ENCODE measurements at places on chromosomes 11 and 22. TPM values are rescaled to one million over a fixed set of nuclear protein-coding genes. Genes with fewer than 3 reads are reported as not detected.

- no peak for DNase-seq
These were observed 40.9 kb upstream of the ETS1 start for GRCh38 chr11:128628325-128628673.

- DNase-seq, result no peak
These were observed 13.7 kb upstream of the RAB38 start for GRCh38 chr11:88188932-88189253.

- no peak for DNase-seq
These were observed 56.3 kb upstream of the YPEL1 start for GRCh38 chr22:21791635-21792625.

Gene GATD1
- 41.7 TPM for total RNA-seq

- no peak for DNase-seq
These were observed 135.6 kb downstream of the RCN1 start for GRCh38 chr11:32226480-32226879.

Gene USP28
- total RNA-seq, result 5.9 TPM

GRCh38 chr22:27476729-27477128, 324.8 kb downstream of the MN1 start:
- no peak for DNase-seq

DNA sequence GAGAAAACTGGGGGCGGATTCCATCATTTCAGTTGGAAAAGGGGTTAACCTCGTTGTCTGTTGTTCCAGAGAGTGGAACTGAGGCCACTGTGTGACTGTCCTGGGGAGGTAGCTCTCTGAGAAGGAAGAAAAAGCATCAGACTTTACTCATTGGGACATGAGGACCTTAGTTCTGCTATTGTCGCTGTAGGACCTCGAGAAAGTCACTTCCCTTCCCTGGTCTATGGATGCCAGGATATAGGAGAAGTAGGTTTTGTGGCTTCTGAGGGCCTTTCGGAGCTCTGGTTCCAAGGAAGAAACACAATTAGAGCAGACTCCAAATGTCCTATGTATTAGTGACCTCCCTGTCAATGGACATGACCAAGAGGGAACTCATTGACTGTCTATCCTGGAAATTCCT, 6.2 kb downstream of the MYO18B start:
- DNase-seq, result no peak

- DNase-seq, result no peak
These were observed 6.1 kb downstream of the TAGLN start for GRCh38 chr11:117205211-117205818.

GRCh38 chr11:11294551-11294855, 58.5 kb downstream of the CSNK2A3 start:
- DNase-seq, result no peak

Gene POU2AF3
- not detected for total RNA-seq

DNA sequence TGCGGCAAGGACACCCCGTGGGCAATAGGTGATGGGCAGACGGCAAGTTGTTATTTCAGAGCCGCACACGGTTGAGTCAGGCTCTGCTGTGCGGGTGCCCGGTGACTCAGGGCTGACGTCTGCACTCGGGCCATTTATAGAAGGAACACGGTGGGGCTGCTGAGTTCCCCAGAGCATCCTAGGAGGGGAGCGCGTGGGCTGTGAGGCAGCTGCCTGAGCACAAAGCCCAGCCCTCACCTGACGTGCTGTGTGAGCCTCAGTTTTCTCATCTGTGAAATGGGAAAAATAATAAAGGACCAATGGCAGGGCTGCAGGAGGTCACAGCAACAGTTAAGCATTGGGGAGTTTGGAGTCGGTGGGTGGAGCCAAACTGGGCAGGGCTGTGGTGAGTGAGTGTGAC, 11.3 kb upstream of the RHOD start:
- DNase-seq, result no peak

- DNase-seq, result no peak
These were observed 5.5 kb upstream of the P2RY6 start for GRCh38 chr11:73266646-73267020.

Gene MMP27
- not detected for total RNA-seq

Gene OR5AR1
- not detected for total RNA-seq

GRCh38 chr22:41177040-41177621, 28.0 kb upstream of the L3MBTL2 start:
- DNase-seq, result no peak

GRCh38 chr11:120928627-120929026, 95.3 kb upstream of the TBCEL start:
- no peak for DNase-seq

DNA sequence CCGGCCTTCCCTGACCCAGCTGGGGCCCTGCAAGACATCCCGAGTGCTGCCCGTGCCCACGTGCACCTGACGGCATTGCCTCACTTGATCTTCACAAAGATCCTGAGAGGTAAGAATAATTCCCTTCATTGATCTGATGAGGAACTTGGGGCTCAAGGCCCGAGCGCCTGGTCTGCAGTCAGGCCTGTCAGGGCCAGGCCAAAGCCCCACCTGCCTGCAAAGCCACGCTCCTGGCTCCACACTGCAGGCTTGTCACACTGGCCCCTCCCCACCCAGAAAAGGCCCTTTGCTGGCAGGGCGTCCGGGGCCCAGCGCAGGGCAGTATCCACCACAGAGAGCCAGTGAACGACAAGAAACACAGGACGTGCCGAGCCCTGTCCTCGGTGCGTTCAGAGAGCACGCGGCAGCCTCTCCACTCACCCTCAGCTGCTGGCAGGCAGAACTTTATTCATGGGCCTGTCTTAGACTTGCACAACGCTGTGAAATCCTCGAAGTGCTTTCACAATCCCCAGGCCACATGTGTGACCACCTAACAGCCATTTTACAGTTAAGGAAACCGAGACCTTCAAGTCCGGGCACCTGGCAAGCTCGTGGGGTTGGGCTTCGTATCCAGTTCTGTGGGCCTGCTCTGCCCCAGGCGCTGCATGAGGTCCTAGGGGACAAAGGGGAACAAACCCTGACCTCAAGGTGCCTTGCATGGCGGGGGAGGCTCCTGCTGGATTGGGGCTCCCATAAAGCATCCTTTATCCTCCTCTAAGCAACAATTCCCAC, 14.8 kb downstream of the KIAA0930 start:
- DNase-seq, result no peak

DNA sequence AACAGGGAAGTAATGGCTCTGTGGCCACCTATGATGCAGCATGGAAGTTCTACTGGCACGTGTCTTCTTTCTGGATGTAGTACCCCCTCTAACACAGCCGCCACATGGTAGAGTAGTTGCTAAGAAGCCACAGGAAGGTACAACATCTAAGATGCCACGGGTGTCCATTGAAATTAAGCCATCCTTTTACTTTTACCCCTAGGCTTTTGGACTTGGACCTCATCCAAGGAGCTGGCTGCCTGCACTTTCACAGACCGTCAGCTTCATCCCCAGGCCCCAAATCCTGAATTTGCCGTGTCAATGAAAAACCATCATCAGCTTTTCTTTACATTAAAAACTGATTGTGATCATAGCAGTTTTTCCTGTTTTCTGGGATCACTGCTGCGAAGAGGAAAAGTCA, 102.4 kb downstream of the RPL27A start:
- DNase-seq, result no peak

DNA sequence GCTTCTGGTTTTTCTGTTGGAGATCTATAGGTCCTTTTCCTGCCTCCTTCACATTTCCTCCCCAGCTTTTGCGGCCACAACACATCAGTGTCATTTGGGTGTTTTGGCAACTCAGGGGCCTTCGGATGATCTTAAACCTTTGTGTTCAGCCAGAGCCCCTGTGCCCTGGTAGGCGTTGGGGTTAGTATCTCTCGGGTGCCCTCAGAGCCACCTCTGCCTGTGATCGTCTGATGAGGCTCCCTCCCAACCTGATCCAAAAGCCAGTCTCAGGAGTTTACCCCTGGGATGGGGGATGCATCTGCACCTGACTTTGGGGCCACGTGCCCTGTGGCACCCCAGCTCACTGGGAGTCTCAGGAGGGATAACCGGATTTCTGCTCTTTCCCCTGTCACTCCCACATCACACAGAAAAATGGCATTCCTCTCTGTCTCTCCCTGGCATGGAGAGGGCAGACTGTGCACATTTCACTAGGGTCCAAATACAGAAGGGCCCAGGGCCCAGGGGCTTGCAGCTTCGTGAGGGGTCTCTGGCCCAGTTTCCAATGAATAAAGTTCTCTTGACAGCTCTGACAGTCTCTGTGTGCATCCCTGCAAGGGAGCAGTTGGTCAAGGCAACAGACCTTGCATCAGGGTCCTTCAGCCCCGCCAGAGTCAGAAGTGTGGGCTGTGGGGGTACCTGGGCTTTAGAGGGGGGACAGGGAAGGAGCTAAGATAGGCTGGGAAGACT, 2.6 kb downstream of the RNF26 start:
- DNase-seq, result no peak

- DNase-seq, result no peak
These were observed 206.7 kb downstream of the SBF2 start for GRCh38 chr11:10087186-10087922.

GRCh38 chr11:128666397-128666796, 27.5 kb upstream of the FLI1 start:
- DNase-seq, result no peak

Gene SLC22A6
- not detected for total RNA-seq

DNA sequence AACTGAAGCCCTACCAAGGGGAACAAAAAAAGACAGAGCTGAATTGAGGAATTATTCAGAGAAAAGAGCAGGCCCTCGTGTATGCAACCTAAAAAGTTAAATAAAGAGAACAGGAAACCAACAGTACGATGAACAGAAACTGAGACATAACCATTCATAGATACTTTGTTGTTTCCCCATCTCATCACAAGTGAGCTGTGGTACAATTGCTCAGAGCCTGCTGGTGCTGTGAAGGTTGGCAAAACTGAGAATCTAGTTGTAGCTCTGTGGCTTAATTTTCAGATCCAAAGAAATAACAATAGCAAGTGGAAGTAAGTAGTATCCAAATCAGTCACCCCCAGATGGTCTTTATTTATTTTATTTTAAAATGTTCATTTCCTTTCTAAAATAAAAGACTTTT, 37.7 kb upstream of the BLID start:
- no peak for DNase-seq

DNA sequence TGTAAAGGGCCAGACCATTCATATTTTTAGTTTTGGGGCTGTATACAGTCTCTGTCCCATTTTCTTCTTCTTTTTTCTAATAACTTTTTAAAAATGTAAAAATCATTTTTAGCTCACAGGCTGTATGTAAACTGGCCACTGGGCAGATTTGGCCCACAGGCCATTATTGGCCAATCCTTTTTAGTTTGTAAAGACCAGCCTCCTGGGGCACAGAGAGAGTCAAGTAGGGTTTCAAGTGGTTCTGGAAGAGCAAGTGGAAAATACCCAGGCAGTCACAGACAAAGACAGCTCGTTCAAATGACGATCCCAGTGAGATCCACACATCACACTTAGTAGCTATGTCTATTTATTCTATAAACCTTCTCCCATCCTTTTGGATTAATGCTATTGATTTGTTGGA, 150.2 kb upstream of the ARHGAP20 start:
- no peak for DNase-seq

DNA sequence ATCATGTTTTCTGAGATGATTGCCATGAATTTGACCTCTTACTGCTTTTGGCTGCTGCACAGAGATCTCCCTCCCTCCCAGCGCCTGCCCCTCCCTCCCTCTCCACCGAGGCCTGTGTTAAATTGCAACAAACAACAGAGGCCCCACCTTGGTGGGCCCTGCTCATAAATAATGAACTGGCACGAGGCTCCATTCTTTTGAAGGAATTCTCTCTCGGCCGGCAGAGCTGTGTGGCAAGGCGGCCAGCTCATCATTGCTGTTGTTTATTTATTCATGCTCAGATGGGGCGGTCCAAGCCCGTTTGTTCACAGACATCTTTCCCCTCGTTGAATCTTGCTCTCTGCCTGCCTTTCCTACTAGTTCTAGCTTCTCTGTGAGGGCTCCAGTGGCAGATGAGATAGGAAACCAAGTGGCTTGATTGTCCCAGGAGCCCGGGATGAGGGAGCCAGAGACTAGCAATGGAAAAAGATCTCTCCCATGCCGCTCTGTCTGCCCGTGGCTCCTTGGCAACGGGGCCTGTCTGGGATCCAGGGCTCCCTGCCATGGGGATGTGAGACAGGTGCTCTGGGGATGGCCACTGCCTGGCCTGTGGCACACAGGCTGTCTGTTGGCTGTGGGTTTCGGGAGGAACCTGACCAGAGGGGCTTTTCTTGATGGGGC, 192.6 kb downstream of the DSCAML1 start:
- DNase-seq, result no peak

Gene SHISAL1
- under 0.01 TPM for total RNA-seq

- DNase-seq, result no peak
These were observed 16.6 kb upstream of the TTLL12 start for GRCh38 chr22:43203471-43203981.

DNA sequence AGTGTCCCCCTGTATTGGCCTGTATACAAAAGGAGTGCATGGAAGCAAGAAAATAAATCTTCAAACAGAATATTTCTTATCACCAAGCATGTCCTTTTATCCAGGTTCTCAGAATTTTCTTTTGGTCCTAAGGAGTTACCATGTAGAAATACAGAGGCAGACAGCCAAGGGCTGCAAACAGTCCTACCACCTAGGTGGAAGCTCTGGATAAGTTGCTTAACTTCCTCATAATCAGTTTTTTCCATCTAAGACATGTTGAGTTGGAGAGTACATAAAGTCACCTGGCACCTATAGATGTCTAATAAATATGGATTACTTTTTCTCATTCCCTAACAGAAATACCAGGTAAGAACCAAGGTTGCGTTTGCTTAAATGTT, 57.0 kb upstream of the BLID start:
- no peak for DNase-seq

GRCh38 chr11:77374611-77375031, 73.1 kb upstream of the GDPD4 start:
- no peak for DNase-seq

DNA sequence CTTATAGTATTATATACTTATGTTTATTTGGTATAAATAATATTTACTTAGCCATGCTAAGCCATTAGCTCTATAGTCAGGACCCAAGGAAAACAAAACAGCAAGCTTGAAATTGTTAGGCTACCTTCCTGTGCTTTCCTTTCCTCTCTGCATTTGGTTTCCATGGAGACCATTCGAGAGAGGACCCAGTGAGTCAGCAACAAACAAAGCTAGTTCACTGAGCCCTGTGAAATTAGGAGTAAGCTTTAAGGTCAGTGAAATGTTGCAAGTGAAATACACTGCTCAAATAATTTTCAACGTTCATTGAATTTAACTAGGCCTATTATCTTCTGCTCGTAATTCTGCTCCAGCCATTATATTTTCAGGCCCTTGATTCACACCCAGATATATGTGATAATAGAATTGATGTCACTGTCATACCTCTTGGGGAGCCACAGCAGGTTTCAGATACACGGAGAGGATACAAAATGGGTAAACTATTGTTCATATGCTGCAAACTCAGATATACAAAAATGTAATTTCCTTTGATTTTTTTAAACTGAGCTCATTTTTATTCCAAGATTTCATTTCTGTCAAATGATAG, 9.1 kb upstream of the OR10D3 start:
- no peak for DNase-seq

- DNase-seq, result no peak
These were observed 417.9 kb upstream of the DDI1 start for GRCh38 chr11:103618528-103618927.

Gene SYT13
- under 0.01 TPM for total RNA-seq

Gene OR56B1
- 0.27 TPM for total RNA-seq

GRCh38 chr11:60165951-60166350, 16.9 kb downstream of the MS4A6A start:
- DNase-seq, result no peak

Data from hematopoietic multipotent progenitor cell (in vitro differentiated cells).